ENCODE measurements at places on chromosomes 3 and 15. TPM values are rescaled to one million over a fixed set of nuclear protein-coding genes. Genes with fewer than 3 reads are reported as not detected.
A peak's percentile ranks its signal among the peaks of the same experiment; 100 is the strongest.

DNA sequence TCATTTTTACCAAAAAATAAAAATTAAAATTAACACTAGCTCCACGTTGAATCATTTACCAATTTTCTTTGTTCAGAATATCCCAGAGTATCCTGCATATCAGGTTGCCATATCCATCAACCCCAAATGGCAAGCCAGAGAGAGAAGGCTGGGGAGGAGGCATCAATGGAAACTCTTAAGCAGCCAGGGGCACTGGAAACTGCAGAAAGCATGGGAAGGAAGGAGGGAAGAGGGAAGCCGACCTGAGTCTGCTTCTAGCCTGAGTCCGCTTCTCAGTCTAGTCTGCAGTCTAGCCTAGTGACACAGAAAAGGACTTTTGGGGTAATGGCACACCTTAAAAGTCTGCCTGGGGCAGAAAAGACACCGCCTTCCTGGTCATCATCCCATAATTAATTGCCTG lies 1.6 kb upstream of the MTHFS start:
- peak overlapping the region; percentile 99 for H3K27ac ChIP-seq
- peaks cover 55% of the 10 kb centered on the region for H3K4me1 ChIP-seq
- peaks cover 22% of the 10 kb centered on the region for H3K36me3 ChIP-seq
- H3K27me3 ChIP-seq: no peaks in the 10 kb centered on the region
- no peak for DNase-seq

- peak overlapping the region; percentile 44 for H3K27ac ChIP-seq
- H3K27me3 ChIP-seq: no peaks in the 10 kb centered on the region
- H3K4me3 ChIP-seq: no peak overlapping the region
- peaks cover 2% of the 10 kb centered on the region for H3K36me3 ChIP-seq
- peak; percentile 65 for DNase-seq
These were observed 54.0 kb downstream of the B3GNT5 start for GRCh38 chr3:183306798-183307671.

DNA sequence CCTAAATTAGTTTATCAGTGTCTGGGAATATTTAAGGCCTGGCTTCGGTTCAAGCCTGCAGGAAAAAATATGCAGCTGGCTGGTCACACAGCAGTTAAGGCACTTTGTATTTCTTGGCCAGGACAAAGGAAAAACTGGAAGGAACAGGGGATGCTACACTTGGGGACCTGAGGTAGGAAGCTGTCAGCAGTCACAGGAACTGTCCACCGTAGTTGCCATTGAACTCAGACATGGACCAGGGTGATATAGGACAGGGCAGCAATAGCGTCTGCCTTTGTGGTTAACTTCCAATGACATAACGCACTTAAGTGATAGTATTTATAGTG lies 49.1 kb downstream of the NR1D2 start:
- no peaks in the 10 kb centered on the region for H3K36me3 ChIP-seq
- no peak for DNase-seq
- H3K4me1 ChIP-seq: peaks cover 7% of the 10 kb centered on the region
- peaks cover 3% of the 10 kb centered on the region for H3K27me3 ChIP-seq

- H3K36me3 ChIP-seq: no peaks in the 10 kb centered on the region
- no peaks in the 10 kb centered on the region for H3K4me1 ChIP-seq
- no peak overlapping the region for H3K27ac ChIP-seq
- no peak overlapping the region for H3K4me3 ChIP-seq
These were observed 20.1 kb upstream of the CGNL1 start for GRCh38 chr15:57356178-57356577.

DNA sequence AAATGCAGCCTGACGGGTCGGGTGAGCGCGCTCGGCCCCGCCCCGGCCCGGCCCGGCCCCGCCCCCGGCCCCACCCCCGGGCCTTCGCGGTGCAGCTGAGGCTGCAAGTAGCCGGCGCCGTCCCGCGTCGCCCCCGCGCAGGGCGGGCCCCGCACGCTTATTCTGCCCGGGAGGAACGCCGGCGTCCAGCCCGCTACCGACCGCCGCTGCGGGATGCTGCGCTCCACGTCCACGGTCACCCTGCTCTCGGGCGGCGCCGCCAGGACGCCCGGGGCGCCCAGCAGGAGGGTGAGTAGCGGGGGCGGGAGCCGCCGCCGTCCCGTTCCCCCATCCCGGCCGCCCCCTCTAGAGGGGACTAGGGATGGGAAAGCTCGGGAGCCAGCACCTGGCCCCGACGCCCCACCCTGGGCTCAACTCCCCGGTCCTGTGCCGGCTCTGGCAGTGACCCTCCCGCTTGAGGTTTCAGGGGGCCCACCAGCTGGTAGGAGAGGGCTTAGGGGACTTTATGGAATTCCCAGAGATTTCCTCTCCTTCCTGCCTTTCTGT lies at the start of gene MYZAP:
Gene MYZAP, plus strand, starts transcription at position 83 of the 546 bp plus-strand sequence. Its CDS starts 131 bp downstream, at position 214.
- no peaks in the 10 kb centered on the region for H3K36me3 ChIP-seq
- peak; percentile 63 for DNase-seq
- peak within 1 kb of the TSS; percentile 60 for H3K4me3 ChIP-seq
- no peak within 1 kb of the TSS for H3K27ac ChIP-seq
- peaks cover 22% of the 10 kb centered on the region for H3K27me3 ChIP-seq

- H3K27me3 ChIP-seq: peaks cover 3% of the 10 kb centered on the region
- no peaks in the 10 kb centered on the region for H3K36me3 ChIP-seq
- H3K4me1 ChIP-seq: no peaks in the 10 kb centered on the region
- H3K4me3 ChIP-seq: no peak overlapping the region
- no peak overlapping the region for H3K27ac ChIP-seq
These were observed 16.2 kb upstream of the RPS17 start for GRCh38 chr15:82556315-82557035.

- no peak for DNase-seq
- no peak overlapping the region for H3K27ac ChIP-seq
- no peaks in the 10 kb centered on the region for H3K36me3 ChIP-seq
These were observed 63.7 kb downstream of the BDH1 start for GRCh38 chr3:197491923-197492664.

Gene CLDN11
- total RNA-seq: not detected

Gene MME
- total RNA-seq: not detected

Gene TNFAIP8L3
- not detected for total RNA-seq

Gene CAND2
- 1.2 TPM for total RNA-seq

Gene ZNF501
- 1.5 TPM for total RNA-seq

Gene SH2D7
- not detected for total RNA-seq

Measured in activated CD4-positive, alpha-beta memory T cell treated with anti-CD3 and anti-CD28 coated beads for 36 hours (primary cell).